ENCODE measurements at places on chromosomes 5 and 9.

DNA sequence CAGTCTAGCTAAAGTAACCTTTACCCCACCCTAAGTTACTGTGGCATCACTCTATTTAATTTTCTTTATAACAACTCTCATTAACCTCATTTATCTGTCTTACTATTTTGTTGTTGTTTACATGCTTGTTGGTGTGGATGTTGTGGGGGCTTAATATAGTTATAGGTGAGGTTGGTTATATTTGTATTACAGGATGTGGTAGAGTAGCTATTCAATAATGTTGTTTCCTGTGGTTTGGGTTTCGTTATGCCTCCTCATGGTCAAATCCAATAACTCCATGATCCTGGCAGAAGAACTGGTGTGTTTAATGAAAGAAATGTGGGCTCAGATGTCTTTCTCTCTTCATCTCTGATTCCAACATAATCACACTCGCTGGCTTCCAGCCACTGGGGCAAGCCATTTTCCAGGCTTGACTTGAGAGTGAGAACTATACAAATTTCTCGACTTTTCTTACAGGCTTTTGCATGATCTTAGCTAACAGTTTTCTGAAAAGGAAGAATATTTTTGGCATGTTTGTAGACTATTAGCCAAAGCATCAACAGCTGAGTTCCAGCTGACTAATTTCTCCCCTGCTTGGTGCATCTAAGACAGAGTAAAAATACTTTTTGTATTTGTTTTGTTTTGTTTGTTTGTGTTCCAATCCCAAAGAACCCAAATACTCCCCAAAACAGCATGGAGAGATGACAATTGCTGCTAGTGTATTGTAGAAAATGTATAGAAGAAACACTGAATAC is 303.7 kb upstream of the PAPPA start:
- DNase-seq: no peak

- DNase-seq: no peak
Measured at GRCh38 chr5:173778784-173779304, 109.3 kb upstream of the CPEB4 start.

GRCh38 chr9:125915606-125916005 is 168.4 kb downstream of the PBX3 start:
- DNase-seq: no peak

- no peak for DNase-seq
Measured at GRCh38 chr5:1118231-1118698, 6.4 kb upstream of the SLC12A7 start.

DNA sequence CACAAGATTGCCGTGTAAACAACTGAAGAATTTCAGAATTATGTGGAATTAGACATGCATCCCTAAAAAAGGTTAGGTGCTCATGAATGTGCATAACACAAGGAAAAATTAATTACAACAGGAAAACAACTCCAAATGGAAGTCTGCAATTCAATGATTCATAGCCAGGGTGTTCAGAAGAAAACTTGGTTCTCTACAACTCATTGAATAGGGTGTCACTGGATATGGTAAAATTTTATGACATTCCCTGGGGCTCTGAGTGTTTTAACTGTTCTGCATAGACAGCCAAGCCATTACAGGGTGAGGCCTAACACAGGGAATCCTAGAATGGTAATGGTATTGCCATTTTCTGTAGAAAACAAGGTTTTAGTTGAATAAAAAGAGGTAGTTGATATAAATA is 24.4 kb upstream of the ZSWIM6 start:
- no peak for DNase-seq

- no peak for DNase-seq
Measured at GRCh38 chr5:168706655-168707069, 127.5 kb upstream of the PANK3 start.

GRCh38 chr9:1222511-1222910 is 172.4 kb downstream of the DMRT2 start:
- no peak for DNase-seq

DNA sequence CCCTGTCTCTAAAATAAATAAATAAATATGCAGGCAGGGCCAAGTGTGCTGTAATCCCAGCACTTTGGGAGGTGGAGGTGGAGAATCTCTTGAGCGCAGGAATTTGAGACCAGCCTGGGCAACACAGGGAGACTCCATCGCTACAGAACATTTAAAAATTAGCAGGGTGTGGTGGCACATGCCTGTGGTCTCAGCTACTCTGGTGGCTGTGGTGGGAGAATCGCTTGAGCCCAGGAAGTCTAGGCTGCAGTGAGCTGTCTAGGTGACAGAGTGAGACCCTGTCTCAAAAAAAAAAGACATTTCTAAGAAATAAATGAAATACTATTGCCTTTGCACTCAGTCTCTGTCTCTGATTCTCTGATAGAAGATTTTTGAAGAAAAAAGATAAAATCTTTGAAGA is 1.2 kb upstream of the PCDHGA10 start:
- DNase-seq: no peak

GRCh38 chr5:109580225-109580624 is 109.5 kb upstream of the MAN2A1 start:
- no peak for DNase-seq

DNA sequence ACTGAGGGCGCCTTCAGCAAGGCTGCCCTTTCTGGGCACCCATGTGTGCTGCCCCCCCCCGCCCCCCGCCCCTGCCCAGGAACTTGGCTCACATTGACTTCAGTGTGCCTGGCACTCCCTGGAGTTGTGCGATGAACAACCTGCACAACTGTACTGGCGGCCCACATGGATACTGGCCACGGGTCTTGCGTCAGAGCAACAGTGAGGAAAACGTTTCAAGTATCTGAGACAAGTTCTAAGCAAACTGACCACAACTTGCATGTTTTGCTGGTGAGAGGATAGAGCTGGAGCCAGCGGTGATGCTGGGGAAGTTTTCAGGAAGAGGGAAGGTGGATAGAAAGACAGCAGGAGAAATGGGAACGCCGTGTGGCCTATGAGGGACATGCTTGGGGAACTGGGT is 45.4 kb downstream of the HABP4 start:
- no peak for DNase-seq

DNA sequence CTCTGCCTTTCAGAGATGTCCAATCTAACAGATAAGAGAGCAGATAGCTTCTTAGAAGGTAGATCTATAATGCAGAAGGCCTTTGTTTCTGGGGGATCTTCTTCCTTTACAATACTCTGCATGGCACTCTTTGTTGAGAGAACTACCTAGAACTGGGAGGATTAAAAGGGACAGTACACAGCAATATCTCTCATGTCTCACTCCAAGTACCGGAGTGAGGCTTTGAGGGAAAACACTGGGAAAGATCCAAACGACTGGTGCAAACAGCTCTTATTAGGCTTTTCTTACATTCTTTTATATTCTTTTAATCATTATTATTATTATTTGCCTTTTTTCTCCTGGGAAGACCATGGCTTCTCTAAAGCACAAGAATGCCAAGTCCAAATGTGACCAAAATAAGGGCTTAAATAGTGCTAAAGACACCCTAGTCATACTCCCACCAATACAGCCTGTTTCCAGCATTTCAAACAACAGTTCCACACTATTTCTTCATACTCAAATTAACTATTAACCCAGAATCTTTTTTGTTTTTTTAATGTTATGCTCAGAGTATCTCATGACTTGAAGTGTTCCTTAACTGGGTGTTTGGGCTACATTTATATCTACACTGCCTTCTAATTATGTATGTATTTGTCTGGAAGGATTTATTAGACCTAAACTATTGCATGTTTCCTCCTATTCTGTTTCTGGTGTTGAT is 52.7 kb downstream of the ABHD17B start:
- DNase-seq: no peak

DNA sequence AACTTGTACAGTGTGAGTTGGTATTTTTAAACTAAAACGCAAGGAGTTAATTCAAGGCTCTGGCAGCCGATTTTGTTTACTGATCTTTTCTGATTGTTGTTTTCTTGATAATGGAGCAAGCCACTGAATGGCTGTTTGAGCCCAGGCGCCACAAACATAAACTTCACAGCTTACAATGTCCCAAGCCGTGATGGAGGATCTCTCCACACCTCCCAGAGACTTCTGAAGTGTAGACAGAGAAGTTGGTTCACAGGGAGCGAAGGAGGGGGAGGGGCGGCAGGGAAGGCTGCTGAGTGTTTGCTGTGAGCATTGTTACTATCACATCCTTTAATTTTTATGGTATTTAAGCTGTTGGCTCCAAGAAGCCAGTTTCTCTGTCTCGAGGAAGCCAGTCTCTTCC is 14.7 kb downstream of the ISL1 start:
- DNase-seq: no peak

- no peak for DNase-seq
Measured at GRCh38 chr5:175460126-175460525, 16.1 kb upstream of the DRD1 start.

- DNase-seq: no peak
Measured at GRCh38 chr5:157511651-157512644, 51.9 kb downstream of the NIPAL4 start.

DNA sequence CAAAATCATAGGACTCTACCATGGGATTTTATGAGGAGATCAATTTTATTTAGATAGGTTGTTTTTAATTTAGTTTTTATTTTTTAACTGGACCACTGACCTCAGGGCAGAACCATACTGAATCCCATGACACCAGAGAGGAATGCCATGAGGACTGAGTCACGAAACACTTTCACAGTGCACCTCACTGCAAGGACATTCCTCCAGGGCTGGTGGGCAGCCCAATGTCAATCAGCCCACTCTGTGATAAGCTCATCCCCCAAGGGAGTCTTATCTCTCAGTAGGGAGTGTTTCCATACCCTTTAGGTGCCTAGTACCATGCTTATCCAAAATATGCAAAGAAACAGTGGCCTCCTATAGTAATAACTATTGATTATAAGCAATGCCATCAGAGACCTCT is 224.5 kb upstream of the CDH6 start:
- no peak for DNase-seq

Measured in activated CD8-positive, alpha-beta memory T cell treated with anti-CD3 and anti-CD28 coated beads for 1 hour (primary cell).